ENCODE measurements at places on chromosomes 2 and 18.
A peak's percentile ranks its signal among the peaks of the same experiment; 100 is the strongest.

- no peak for DNase-seq
Observed at GRCh38 chr2:86283411-86284030, 53.9 kb downstream of the REEP1 start.

DNA sequence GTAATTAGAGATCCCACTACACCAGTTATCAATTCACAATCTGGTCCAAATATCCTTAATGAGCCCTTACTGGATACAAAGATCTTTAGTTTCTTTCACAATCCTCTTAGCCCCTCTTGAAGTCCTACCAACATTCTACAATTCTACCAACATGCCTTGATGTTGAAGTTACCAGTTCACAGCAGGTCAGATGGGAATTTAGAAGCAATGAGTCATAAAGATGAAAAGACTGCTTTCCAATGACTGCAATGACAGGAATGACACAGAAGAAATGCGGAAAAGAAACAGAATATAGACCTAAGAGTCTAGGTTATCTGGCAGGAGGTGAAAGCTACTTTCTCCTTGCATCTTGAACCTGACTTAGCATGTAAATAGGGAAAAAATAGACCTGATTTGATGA, 24.5 kb downstream of the RTTN start:
- DNase-seq = peak; percentile 75

- DNase-seq = no peak
Observed at GRCh38 chr2:128643221-128644065, 324.8 kb upstream of the HS6ST1 start.

DNA sequence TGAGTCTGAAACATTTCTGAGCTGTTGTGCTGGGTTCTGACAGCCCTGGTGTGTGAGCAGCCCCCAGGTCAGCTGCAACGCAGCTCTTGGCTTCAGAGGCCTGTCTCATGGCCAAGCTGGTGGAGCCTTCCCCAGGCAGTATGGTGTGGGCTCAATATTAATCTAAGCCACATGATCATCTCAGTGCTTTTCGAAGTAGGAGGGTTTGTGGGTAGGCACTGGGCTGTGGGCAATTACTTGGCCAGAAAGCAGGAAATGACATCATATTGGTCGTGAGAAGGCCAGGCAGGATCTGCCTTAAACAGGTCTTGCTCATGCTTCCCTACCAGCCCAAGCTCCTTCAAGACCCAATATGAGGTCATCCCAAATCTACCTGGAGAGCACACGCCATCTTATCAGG, 26.9 kb downstream of the LOXHD1 start:
- peak; percentile 19 for DNase-seq

- no peak for DNase-seq
Observed at GRCh38 chr2:149058936-149059335, 20.4 kb downstream of the LYPD6B start.

GRCh38 chr2:42923580-42924417, 131.4 kb upstream of the HAAO start:
- DNase-seq = no peak

DNA sequence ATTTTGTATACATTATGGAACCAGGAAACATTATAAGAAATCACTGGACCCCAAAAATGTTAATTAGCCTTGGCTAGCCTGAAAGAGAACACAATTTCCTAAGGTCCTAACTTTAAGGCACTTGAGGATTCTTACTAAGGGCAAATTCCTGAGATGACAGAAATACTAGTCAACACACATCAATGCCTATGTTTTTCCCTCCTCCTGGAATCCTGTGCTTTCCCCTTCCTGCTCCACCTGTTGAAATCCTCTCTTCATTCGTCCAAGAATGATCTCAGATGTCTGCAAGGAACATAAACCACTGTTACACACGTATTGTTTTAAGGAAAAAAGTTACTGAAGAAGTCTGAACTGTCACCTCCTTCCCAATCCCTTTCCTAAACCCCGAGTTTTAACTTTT, 21.2 kb upstream of the DARS1 start:
- peak; percentile 79 for DNase-seq

- no peak for DNase-seq
Observed at GRCh38 chr2:165575044-165575615, 105.6 kb downstream of the CSRNP3 start.

DNA sequence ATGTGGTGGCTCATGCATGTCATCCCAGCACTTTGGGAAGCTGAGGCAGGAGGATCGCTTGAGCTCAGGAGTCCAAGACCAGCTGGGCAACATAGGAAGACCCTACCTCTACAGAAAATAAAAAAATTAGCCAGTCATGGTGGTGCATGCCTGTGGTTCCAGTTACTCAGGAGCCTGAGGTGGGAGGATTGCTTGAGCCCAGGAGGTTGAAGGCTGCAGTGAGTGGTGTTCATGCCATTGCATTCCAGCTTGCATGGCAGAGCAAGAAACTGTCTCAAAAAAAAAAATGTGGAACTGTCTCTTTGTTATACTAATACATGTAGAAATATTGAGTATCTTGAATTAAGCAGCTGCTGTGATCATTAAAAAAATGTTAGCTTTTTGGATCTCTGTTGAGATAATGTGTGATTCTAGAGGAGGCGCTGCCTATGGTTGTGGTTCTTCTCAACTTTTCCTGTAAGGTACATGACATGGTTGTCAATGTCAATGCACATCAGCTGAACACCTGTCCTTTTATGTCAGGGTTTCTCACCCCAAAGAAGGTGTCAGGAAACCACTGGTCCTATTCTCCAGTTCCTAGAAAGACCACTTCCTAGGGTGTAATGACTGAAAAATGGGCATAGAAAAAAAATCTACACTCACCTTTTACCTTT, 34.7 kb upstream of the IL1RL1 start:
- DNase-seq = no peak

- DNase-seq = no peak
Observed at GRCh38 chr2:29657674-29658073, 263.7 kb downstream of the ALK start.

DNA sequence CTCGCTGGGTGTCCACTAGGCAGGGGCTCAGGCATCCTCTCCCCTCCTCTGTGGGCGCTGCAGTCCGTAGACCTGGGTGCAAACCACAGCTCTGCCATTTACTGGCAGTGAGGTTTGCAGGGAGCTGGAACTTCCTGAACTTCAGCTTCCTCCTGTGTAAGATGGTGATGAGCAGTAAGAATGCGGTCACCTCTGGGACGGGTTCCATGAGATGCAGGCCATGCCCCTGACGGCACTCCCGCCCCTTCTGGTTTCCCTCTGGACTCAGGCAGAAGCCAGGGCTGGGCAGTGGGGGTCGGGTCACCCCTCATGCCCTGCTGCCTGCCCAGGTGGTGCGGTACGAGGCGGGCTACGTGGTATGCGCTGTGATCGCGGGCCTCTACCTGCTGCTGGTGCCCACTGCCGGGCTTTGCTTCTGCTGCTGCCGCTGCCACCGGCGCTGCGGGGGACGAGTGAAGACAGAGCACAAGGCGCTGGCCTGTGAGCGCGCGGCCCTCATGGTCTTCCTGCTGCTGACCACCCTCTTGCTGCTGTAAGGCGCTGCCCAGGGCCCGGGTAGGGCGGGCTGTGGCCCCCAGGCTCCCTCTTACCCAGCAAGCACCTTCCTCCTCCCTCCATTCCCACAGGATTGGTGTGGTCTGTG, 1.5 kb downstream of the PROM2 start:
- no peak for DNase-seq

DNA sequence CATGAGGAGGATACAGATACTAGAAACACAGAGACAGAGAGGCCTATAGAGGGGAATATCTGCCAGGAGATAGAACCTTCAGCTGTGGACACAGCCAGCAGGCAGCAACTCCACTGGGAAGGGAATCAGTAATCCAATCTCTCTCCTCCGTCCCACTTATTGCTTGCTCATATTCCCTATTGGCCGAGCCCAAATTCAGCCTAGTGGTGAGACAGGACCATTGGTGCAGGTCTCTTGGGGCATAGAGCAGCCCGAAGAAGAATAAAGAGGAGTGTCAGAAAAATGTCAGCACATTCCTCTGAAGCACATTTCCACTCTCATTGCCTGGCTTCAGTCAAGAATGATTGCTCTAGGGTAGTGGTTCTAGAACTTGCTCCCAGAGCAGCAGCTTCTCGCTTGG, 1091.5 kb upstream of the GYPC start:
- no peak for DNase-seq

DNA sequence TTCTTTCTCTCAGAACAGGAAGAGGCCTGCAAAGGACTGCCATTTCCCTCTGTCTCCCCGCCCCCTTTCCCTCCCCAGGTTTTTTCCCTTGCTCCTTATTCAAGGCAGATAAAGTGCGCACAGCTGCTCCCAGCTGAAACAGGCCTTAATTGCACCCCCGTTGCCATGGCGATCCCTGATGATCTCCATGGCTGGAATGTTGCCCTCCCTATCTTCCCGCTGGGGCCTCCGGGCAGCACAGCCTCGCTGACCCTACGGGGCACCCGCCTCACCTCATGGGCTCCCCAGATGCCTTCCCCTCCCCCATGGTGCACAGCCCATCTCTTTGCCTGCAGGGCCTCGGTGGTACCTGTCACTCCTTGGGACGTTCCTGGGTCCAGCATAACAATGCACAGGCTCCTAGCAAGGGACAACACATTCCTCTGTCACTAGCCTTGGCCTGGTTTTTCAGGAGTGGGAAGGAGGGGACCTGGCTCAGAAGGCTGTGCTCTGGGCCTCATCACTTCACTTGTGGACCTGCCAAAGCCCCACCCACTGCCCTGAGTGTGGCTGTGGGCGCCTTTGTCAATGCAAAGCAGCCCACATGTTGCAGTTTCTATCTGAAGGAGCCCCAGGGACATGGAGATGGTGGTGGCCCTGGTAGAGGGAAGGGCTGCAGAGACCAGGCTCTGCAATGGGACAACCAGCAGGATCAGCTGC, 115.0 kb downstream of the CELF4 start:
- no peak for DNase-seq

DNA sequence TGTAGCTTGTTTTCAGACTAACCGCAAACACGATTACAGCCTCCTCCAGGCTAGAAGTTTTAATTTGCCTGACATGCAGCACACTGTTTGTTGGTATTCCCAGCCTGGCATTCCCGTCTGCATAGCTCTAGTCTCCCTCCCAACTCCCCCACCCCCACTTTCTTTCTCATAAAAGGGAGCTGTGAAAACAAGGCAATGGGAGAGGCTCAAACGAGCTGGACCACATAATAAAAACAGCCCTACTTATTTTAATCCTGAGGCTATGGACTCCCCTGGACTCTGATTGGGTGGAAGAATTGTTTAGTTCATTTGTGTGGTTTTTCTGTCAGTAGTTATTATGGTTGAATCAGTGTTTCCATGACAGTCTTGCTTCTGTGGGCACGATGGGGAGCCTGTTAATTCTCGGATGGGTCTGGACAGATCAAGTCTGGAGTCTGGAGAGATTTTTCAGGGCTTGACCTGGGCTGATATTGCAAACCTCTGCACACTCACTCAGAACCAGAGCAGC, 1.2 kb downstream of the STON1 start:
- DNase-seq = peak; percentile 84

DNA sequence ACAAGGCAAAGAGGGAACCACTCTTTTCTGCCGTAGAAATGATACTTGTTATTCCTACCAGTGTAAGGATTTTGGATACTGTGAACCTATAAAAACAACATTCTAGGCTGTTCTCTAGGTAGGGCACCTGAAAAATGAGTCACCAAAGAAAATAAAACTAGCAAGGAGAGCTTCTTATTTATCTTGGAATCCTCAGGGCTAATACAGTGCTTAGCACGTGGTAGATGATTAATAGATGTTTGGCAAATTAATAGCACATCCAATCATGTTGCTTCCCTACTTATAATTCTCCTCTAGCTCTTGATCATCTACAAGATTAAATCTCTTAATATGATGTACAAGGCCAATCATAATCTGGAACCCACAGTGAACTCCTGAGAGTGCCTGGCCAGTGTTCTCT, 73.1 kb downstream of the AAK1 start:
- no peak for DNase-seq

- no peak for DNase-seq
Observed at GRCh38 chr2:219059725-219060682, 717 bp downstream of the IHH start.

DNA sequence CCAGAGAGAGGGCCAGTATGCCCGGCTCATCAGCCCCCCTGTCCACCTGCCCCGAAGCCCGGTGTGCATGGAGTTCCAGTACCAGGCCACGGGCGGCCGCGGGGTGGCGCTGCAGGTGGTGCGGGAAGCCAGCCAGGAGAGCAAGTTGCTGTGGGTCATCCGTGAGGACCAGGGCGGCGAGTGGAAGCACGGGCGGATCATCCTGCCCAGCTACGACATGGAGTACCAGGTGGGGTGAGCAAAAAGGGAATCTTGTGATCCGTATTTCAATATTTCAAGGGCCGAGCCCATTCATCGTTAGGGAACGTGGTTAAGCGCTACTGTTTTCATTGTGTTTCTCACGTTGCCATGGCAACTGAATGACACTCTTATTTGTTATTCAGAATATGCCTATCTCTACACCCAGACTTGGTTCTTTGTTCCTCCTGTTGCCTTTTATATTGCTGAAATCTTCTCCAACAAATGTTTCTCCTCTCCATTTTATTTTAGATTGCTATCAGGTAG, 81.5 kb downstream of the NRP2 start:
- DNase-seq = no peak

DNA sequence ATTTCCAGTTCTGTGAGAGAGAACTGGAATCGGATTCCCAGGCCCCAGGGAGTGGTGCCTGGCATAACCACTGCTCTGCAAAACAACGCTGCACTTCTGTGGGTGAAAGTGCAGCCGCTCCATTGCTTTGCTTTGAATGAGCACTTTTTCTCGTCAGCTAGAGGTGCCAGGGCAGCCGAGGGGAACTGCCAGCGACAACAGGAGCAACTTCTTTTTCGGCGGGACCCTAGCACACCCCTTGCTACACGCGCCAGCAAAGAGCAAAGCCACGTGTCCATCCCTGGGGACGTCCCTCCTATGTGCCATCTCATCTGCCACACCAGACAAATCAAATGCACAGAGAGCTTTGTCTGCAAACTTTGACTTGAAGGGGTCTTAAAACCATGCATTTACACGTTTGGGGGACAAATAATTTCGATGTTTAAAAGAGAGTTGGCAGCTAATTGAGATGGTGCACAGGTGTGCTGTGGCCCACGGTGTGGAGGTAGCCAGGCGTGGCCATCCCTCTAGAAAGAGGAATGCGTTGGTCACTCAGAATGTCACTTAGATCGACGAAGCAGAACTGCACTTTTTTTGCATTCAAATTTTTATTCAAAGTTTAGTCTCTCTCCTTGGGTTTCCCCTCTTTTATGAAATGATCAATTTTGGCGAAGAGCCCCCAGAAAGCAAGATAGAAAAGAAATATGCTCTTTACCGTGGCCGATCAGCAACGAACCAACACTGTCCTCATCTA, 151.8 kb downstream of the MBP start:
- no peak for DNase-seq

- peak; percentile 58 for DNase-seq
Observed at GRCh38 chr2:112006076-112006410, 49.0 kb upstream of the TMEM87B start.

All from A172 (cell line).